ENCODE measurements at places on chromosomes 2 and 18.
A peak's percentile ranks its signal among the peaks of the same experiment; 100 is the strongest.

- no peak for DNase-seq
Measured at GRCh38 chr18:27608742-27609141, 423.6 kb upstream of the CHST9 start.

DNA sequence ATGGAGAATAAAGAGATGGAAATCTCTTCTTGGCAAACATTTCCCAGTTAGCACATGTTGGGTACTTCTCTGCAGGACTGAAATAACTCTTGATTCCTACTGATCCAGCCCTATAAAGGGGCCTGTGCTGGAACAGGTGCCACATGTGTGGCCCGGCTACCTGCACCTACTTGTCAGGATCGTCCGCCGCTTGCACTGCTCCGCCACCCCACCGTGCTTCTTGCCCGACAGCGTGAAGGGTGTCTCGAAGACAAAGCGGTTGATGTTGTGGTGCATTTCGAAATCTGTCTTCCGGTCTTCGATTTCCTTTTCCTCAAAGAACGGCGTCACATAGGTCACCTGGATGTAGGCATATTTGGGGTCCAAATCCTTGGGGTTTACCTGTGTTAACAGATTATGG lies 58.6 kb upstream of the CCDC195 start:
- no peak for DNase-seq

DNA sequence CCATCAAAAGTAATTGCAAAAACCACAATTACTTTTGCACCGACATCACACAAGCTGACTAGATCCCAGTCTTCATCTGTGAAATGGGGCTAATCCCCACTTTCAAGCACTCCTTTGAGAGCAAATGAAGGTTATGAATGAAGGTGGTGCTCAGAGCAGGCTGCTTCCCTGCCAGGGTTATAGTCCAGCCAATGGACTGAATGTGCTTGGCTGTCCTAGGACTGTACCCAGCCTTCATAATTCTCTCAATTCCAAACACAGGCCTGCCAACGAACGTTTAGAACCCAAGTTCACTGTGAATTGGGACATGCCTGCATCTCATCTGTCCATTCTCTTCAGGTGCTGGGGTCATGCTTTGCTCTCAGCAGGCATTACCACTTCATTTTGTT lies 27.8 kb upstream of the ICOS start:
- DNase-seq, result no peak

GRCh38 chr2:231640641-231641111 lies 48.0 kb downstream of the TEX44 start:
- DNase-seq, result no peak

- no peak for DNase-seq
Measured at GRCh38 chr18:68772268-68772667, 25.6 kb upstream of the CCDC102B start.

GRCh38 chr2:226526716-226527115 lies 272.9 kb downstream of the IRS1 start:
- no peak for DNase-seq

- no peak for DNase-seq
Measured at GRCh38 chr18:28736223-28736622, 559.3 kb upstream of the CDH2 start.

GRCh38 chr2:224025874-224026273 lies 13.2 kb downstream of the SERPINE2 start:
- peak; percentile 43 for DNase-seq

GRCh38 chr18:12989397-12990122 lies 1.6 kb upstream of the CEP192 start:
- no peak for DNase-seq

DNA sequence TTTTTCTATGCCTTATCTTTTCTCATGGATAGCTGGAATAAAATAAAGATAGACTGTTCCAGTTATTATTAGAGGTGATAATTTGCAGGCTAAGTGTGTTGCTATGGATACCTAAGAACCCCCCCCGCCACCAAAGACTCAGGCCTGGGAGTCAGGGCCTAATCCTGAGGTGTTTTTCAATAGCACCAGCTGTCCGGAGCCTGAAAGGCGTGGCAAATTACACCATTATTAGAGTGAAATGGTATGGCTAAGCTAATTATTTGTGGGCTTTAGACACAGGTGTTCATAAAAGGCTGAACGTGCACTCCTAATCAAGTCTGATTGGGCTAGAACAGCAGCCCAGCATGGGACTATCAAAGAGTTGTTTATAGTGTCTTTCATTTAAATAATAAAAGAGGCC lies 293.2 kb upstream of the DCC start:
- no peak for DNase-seq

DNA sequence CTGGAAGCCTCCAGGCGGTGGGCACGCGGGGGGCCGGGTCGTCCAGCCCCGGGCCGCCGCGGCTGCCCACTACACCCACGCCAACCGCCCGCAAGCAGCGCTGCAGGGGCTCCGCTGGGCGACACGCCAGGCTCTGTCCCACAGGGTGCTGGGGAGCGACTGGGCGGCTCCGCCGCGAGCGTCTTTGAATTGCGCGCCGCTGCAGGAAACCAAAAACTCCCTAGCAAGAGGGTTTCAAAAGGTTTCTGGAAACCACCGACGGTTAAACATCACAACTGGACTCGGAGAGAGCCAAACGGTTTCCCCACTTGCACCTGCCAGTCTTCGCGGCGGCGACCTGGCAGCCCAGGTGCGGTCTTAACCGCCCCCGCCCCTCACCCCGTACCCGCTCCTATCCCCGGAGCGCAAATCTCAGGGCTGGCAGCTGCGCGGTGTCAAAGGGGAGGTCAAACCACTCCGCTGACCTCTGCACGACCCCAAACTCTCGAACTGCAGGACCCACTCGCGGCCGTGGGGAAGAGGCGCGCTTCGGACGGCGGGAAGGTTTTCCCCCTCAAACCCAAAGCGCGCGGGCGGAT lies 1.0 kb downstream of the CXCR4 start:
- no peak for DNase-seq

GRCh38 chr2:44143701-44144100 lies 25.0 kb upstream of the PPM1B start:
- DNase-seq, result no peak

DNA sequence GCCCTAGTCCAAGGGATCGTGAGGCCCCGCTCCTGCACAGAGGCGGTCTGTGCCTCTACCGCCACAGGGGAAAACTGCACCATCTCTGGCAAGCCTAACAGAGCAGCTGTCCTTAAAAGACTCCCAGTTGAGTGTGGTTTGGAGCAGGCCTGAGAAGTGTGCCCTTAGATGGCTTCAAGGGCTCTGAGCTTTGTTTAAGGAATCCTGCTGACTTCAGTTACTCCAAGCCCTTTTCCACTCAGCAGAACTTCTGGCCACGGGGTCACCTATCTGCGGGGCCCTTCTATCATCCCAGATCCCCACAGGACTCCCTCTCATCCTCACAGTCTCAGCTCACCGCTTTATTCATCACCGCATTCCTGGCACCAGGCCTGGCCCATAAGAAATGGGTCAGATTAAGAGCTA lies 131.5 kb downstream of the CCDC74A start:
- no peak for DNase-seq

GRCh38 chr2:190405070-190405469 lies 3.1 kb upstream of the MFSD6 start:
- DNase-seq, result no peak

DNA sequence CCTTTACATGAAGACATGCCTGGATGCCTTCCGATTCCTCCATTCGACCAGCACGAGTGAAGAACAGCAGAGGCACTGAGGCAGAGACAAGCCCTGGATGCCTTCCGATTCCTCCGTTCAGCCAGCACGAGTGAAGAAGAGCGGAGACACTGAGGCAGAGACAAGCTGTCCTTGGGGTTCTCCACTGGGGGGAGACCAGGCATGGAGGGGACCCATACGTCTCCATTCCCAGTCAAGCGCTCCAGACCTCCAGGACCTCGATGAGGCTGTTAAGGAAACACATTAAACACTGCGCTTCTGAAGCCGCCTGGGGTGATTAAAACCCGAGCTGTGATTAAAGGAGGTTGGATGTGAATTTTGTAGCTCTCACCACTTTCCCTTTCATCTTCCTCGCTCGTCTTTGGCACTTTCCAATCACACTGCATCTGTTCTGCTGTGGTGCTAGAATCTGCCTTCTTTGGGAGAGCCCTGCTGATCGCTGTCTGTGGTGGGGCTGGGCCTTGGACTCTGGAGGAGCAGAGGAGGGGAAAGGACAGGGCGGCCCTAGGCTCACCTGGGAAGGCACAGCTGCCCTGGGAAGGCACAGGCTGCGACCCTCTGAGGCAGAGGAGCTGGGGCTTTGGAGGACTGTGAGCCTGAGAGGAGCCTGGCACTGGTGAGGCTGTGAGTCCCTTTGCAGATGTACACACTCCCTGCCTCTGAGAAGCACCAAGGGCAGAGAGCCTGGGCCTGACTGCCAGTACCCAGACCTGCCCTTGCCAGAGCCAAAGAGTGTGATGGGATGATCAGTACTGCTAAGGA lies 463.1 kb upstream of the HS6ST1 start:
- no peak for DNase-seq

DNA sequence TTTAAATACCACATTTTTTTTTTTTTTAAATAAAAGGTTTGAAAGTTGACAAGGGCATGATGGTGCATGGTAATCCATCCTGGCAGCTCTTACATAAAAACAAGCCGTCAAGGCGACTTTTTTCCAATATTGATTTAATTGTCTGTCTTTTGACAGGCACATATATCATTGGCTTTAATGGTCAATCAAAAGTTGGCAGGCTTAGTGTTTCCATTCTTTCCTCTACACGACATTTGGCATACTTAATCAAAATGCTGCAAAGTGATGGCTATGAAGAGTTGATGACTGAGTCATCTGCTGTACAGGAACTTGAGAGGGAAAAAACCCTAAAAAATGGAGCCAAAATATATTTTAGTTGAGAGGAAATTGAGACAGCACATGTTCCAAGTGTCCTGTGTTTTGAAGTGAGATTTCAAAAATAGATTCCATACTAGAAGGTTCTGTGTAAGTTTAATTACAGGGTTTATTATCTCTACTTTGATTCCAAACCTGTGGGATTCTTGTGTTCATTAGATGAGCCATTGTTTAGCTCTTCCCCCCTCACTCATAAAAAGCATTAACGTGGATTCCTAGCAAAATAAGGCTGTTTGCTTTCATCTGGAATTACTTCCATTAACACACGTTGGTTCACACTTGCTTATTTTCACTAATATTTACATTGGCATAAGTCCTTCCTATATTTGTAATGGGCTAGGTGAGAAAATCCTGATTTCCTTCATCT lies 3.2 kb downstream of the TSHZ1 start:
- no peak for DNase-seq

DNA sequence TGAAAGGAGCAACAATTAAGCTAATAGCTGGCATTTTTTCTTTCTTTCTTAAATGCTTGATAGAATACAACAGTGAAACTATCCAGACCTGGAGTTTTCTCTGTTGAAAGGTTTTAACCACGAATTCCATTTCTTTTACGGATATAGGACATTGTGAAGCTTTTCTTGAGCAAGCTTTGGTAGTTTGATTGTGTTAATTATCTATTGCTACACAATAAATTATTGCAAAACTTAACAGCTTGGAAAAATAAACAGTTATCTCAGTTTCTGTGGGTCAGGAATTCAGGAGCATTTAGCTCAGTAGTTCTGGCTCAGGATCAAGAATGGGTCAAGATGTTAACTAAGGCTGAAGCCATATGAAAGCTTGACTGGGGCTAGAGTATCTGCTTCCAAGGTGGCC lies 11.7 kb downstream of the PHOSPHO2 start:
- no peak for DNase-seq

- DNase-seq, result no peak
Measured at GRCh38 chr2:208125251-208125650, 927 bp upstream of the CRYGD start.

DNA sequence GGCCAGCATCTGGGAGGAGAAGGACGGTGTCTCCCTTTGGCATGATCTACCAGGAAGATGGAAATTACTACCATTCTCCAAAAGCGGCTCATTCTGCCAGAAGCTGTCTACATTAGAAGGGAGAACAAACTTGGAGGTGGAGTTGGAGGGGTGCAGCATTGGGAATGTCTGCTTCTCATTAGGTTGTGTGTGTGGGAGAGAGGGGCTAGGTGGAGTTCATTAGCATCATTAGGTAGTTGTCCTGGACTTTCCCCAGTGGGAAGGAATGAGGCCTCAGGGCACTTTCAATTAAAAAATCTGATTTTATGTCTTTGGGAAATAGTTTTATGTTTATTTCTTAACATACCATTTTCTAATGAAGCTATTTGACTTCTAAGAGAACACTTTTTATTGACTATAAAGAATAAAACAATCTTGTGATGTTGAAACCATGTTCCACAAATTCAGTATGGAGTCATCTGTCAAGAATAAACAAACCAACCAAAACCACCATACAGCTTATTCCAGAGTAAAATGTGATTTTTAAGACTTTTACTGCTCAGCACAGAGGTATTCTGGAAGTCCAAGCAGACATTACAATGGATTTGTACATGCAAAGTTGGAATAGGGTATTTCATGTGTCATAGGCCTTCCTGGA lies 60.6 kb downstream of the VAPA start:
- DNase-seq, result no peak

DNA sequence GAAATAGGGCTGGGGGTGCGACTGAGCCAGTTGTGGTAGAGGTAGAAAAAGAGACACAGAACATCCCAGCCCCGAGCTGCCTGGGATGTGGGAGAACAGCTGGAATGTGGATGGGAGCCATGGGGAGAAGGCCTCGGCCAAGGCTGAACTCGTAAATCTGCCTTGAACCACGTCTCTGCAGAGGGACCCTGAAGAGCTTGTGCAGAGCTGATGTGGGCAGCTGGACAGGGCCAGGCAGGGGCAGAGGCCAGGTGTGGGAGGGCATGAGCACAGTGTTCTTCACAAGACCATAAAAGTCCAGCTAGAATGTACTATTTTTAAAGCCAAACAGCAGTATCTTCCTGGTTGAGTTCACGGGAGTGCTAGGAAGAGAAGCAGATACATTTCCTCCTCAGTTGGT lies 5.7 kb downstream of the TCF23 start:
- DNase-seq, result no peak

GRCh38 chr18:40152859-40153258 lies 1802.2 kb upstream of the PIK3C3 start:
- DNase-seq, result no peak

- DNase-seq, result no peak
Measured at GRCh38 chr2:183093857-183094657, 15.5 kb downstream of the DUSP19 start.

GRCh38 chr2:217065012-217065290 lies 205.1 kb upstream of the TNP1 start:
- no peak for DNase-seq

DNA sequence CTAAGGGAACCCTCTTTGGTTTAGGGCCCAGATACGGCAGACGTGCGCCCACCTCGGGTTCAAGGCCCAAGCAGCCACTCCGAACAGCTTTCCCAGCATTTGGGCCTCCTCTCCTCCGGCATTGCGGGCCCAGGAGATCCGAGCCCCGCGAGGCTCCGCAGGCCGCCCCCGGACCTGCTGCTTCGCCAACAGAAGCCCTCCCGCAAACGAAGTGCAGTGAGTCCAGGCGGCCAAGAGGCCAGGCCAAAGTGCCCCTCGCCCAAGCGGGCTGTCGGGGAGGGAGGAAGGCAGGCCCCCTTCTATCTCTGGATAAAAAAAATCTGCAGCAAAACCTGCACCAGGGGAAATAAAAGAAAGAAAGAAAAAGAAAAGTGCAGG lies 6.0 kb downstream of the EN1 start:
- DNase-seq, result no peak

- DNase-seq, result no peak
Measured at GRCh38 chr18:32802591-32803451, 30.0 kb upstream of the KLHL14 start.

- DNase-seq, result no peak
Measured at GRCh38 chr18:53665701-53666100, 558.8 kb downstream of the MBD2 start.

- no peak for DNase-seq
Measured at GRCh38 chr2:176171351-176172006, 14.4 kb downstream of the HOXD3 start.

GRCh38 chr2:39243469-39244123 lies at the start of gene CDKL4:
Gene CDKL4 (minus strand): TSS chr2:39243970.
- no peak for DNase-seq

GRCh38 chr2:6780765-6781274 lies 84.9 kb downstream of the CMPK2 start:
- no peak for DNase-seq

Data from stimulated activated CD4-positive, alpha-beta T cell treated with anti-CD3 and anti-CD28 coated beads, Interleukin-12 subunit alpha, Interleukin-12 subunit beta, amount 100 ng/mL, for 48 hours (primary cell).